ENCODE measurements at places on chromosomes 1 and 21.

- peak; percentile 17 for DNase-seq
Measured at GRCh38 chr1:89199525-89200031, 836 bp upstream of the GBP4 start.

- DNase-seq, result no peak
Measured at GRCh38 chr1:245776139-245776538, 621.4 kb downstream of the KIF26B start.

DNA sequence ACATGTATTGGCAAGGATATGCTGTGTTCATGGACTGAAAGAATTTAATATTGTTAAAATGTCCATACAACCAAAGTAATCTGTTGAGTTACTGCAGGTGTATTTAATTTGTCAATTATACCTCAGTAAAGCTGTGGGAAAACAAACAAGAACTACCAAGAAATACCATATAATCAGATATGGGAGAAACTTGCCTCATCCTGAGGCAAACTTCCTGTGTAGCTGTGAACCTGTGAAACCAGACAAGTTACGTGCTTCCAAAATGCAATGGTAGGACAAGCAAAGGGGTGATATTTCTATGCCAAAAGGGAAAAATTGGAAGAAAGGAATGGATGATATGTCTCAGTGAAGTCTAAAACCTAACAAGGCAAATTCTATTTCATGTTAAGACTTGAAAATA, 174.6 kb downstream of the SPATA17 start:
- no peak for DNase-seq

DNA sequence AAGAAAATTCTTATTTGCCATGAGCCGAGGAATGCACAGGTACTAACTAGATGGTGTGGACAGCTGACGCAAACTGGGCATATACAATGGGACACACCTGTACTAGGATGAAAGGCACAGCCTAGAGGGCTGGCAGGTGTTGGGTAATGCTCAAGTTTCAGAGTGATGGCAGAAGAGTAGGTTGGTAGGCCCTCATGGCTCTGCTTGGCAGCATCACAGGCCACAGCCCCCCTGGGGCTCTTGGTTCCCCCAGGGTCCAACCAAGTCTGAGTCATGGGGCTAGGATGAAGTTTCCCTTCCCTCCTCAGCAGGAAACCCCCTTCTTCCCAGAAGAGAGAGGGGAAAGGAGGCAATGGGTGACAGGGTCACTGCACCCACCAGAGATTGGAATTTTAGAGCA, 35.2 kb downstream of the SPEN start:
- DNase-seq, result no peak

DNA sequence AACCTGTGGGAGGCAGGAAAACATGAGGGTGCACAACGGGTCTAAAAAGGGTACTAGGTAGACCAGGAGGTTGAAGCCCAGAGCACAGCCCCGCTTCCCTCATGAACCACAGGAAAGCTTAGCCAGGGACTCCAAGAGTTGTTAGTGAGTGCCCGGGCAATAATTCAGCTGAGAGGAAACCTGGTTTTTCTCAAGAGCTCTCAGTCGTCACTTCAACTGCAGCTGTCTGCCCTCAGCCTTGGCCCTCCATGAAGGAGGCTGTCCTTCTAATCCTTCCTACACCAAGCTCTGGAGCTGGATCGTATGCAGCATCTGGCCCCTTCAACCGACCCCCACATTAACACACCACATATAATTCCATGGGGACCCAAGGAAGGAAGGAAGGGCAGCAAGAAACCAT, 77.0 kb upstream of the BACE2 start:
- DNase-seq, result no peak

DNA sequence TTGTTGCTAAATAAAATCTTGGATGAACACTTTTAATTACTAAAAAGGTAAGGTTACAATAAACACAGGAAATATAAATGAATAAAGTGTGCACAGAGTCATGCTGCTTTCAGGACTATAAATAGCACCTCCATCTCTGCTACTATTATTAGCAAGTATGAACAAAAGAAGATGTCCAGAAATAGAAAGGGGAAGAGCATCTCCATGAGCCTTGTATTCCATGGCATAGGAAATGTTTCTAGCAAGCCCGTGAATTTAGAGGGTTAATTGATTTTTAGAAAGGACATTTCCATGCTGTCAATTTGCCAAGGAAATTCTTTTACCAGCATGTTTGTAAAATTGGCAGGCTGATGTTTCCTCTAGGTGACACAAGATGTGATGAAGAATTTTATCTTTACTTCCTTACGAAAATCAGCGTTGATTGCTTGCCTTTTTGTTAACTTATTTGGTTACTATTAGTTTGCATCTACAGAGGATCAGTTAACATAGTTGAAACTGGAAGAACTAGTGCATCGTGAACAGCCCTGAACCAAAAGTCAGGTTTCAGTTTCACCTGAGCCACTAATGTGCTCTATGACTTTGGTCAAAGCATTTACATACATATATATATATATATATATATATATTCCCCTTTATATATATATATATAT, 45.3 kb downstream of the NR5A2 start:
- no peak for DNase-seq

DNA sequence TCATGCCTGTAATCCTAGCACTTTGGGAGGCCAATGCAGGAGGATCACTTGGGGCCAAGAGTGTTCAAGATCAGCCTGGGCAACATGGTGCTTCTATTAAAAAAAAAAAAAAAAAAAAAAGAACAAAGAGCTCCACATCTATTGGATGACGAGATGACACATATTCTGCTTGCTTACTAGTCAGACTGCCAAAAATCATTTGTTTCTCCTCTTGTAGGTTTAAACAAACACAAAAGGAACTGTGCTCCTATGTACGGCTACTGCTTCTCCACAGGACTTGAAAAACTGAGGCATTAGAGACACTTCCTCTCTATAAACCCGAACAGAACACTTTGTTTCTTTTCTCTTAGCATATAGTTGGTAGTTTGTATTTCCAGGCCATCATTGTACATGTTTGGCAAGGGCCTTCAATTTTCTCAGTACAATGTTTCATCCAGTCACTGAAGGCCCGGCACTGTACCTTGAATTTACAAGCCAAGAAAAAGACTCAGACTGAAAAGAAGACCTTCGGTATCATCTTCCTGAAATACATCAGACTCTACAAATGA, 6.0 kb downstream of the TRIT1 start:
- no peak for DNase-seq

DNA sequence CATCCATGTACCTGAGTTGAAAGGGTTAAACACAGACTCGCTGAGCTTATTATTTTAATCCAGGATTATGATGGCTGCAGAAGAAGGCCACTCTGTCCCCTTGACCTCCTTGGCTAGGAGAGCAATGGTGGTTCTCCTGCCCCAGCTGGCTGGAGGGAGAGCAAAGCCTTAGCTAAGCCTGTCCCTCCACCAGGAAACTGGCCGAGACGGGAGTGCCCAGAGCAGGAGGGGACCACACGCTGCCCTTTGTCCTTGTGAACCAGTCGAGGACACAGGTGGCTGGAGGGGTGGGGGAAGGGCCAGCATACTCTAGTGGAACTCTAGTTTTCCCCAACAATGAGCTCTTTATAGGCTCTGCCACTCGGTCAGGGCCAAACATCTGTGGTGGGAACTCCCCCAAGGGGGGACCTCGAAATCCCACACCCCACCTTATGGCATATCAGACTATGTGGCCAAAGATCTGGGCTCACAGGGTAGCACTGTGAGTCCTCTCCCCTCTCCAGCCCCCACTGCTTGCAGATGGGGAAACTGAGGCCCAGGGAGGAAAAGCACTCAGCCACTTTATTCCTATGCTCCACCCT, 12.9 kb downstream of the KIAA1614 start:
- no peak for DNase-seq

DNA sequence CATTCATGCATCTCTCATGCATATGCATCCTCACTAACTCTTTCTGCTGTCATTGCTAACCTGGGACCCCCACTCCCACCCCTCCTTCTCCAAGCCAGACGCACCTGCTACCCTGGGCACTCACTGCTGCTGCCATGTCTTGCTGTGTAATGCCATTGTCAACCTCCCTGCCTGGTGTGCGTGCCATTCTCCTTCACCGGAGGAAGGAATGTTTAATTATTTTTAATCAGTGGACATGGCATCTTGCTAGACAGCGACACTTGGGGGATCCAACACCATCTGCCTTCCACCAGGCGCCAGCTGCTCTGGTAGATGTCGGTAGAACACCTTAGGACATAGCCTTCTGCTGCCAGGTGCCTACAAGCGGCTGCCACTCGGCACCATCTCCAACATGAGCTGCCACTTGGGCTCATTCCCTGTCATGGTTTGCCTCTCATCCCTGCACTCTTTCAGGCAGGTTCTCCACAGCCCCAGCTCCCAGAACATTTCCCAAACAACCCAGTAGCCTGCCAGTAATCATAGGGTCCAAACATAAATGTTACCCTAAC, 306.9 kb downstream of the TTLL7 start:
- DNase-seq, result no peak

DNA sequence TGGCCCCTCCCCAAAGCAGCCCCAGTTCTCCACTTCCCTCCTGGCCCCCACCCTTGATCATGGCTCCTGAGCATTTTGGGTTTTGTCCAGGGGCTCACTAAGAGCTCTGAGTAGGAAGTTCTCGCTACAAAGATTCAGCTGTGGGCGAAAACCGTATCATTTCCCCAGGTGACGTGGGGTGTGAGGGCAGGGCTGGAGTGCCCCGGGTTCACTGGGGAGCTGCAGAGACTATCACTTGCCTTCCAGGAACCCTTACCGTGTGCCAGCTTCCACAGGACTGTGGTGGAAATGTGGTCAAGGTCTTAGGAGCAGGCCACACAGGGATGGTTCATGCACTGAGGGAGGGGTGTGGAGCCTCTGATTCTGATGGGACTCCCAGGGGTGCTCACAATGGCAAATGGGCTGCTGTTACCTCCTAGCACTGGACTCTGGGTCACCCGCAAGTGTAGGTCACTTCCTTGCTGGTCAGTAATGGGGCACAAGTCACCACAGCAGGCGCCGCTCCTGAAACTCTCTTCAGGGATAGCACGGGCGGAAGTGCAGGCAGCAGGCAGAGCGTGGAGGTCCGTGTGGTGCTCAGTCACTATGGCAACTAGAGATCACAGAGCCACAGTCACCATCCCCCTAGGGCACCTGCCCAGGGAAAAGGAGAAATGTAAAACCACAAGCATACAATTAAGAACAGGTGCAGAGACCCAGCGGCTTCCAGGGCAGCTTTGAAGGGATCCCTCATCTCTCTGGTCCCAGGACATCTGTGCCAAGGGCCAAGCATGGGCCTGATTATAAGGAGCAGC, 35.4 kb downstream of the RSPH1 start:
- peak; percentile 20 for DNase-seq

All from activated CD4-positive, alpha-beta T cell treated with anti-CD3 and anti-CD28 coated beads, Interleukin-2, Interleukin-6, amounts not matched to agents 100 ng/mL and 50 ng/mL, durations not matched to agents 16 hours and 8 hours (primary cell).